ENCODE measurements at places on chromosomes 3 and 15. TPM values are rescaled to one million over a fixed set of nuclear protein-coding genes. Genes with fewer than 3 reads are reported as not detected.

The SLC28A1 gene
- total RNA-seq = 0.12 TPM

The CTXN2 gene
- not detected for total RNA-seq

The EEF1AKMT4 gene
- total RNA-seq = 2.1 TPM

The IGF1R gene
- 32.1 TPM for total RNA-seq

The MIX23 gene
- total RNA-seq = 19.5 TPM
